Cardiac fibroblast (primary cell): ENCODE measurements at places on chromosomes 12 and 14.

DNA sequence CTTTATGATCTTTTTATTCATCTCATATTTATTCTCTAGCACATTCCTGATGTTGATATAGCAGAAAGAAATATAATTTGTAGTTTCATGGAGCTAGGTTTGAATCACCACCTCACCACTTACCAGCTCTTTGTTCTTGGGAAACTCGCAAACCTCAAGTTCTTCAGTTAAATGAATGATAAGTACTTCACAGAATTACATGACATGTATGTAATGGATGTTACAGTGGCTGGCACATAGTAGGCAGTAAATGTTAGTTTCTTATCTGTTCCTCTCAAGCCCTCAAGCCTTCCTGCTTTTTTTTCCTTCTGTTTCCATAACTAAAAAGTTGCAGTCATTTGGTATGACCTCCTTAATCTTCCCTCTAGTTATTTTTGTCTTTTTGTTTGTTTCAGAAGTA is 54.9 kb downstream of the SPATS2 start:
- no peak for DNase-seq

DNA sequence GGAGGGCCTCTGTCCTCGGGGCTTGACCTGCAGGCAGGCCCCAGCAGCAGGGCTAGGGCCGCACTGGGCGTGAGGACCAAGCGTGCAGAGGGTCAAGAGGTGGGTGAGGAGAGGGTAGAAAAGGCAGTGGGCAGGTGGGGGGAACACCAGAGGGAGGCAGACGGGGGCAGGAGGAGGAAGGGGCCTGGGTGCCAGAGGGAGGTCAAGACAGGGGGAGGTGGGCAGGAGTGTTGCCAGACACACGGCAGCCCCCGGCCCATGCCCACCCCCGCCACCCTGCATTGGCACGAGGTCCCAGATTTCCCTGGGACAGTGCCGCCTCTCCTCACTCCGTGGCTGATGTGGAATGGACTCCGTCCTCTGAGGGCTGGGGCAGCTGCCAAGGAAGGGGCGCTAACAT is 8.2 kb downstream of the TMEM121 start:
- no peak for DNase-seq

DNA sequence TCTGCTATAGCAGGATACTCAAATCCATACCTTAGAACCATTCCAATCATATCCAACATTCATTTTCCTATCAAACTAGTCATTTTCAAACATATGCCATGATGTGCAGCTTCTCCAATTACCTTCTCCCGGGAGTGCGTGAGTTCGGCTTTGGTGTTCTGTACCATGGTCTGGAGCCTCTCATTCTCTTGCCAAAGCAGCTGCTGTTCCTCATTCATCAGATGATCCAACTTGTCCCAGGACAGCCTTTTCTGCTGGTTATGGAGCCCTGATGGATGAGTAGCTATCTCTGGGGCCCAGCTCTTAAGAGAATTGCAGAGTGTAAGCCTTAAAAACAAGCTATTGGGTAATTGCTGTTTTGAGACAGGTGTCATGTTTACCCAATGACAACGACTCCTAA is 71.1 kb upstream of the SAV1 start:
- DNase-seq, result no peak

GRCh38 chr12:127711108-127711507 is 555.9 kb upstream of the TMEM132C start:
- no peak for DNase-seq

DNA sequence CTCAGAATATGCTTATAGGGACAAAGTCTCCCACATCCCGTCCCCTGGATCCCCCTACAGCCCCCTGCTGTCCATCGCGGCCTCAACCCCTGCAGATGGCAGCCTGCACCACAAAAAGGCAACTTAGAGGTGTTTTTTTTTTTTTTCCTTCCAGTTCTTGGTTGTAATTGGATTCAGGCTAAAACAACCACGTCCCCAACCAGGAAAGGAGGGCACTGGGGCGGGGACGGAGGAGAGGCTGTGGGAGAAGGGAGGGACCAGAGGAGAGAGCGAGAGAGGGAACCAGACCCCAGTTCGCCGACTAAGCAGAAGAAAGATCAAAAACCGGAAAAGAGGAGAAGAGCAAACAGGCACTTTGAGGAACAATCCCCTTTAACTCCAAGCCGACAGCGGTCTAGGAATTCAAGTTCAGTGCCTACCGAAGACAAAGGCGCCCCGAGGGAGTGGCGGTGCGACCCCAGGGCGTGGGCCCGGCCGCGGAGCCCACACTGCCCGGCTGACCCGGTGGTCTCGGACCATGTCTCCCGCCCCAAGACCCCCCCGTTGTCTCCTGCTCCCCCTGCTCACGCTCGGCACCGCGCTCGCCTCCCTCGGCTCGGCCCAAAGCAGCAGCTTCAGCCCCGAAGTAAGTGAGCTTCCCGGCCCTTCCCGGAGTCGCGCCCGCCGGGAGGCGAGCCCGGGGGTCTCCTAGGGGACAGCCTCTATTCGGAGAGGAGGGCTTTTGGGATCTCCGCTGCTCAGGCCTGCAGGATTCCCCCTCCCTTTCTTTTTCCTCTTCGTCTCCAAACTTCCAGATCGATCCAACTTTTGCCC is at the start of gene MMP14:
Gene MMP14 (plus strand): TSS at position 285 of the 813 bp plus-strand sequence. CDS start 233 bp downstream, at position 518.
- DNase-seq, result peak; percentile 92

GRCh38 chr14:92650581-92651105 is 97.8 kb downstream of the LGMN start:
- DNase-seq, result no peak
